ENCODE measurements at places on chromosomes 3 and 15.

DNA sequence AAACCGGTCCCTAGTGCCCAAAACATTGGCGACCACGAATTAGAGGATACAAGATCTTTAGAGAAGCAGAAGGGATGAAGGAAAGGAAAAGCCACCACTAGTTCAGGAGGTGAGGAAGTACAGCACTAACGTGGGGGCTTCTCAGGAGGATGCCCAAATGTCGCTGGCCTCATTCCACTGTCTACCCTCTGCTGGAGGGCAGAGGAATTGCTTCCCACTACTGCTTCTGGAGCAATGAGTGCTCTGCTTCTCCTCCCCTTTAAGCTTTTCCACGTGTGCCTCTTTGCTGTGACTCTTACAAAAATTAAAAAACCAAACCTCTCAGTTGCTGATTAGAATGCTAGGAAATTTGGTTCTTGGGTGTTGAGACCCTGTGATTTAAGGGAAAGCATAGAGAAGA, 281.3 kb downstream of the CLSTN2 start:
- no peak for DNase-seq

- no peak for DNase-seq
Measured at GRCh38 chr3:187082758-187083375, 56.4 kb downstream of the RPL39L start.

GRCh38 chr3:81500039-81500438, 261.4 kb downstream of the GBE1 start:
- DNase-seq, result no peak

DNA sequence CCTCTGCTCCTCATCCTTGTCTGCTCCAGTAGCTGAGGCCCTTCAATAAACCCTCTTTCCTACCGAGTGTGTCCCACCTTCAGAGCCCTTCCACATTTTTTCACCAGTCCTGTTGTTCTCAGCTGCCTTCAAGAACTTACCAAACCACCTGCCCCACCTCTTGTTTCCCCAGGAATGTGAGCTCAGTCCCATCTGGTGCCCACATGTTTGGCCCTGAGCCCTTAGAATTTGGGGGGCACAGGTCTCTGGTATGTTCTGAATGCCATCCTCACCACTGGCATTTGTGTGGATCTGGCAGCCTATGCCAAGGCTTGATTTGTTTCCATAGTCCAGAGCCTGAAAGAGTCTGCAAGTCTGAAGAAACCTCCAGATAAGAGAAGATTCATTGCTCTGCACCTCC, 315.2 kb upstream of the PPP2R3A start:
- no peak for DNase-seq
